ENCODE measurements at places on chromosomes 5 and 9. TPM values are rescaled to one million over a fixed set of nuclear protein-coding genes. Genes with fewer than 3 reads are reported as not detected.

The ADRB2 gene
- total RNA-seq: 49.4 TPM

The PRR7 gene
- total RNA-seq: 1.3 TPM

The ASPN gene
- total RNA-seq: 7.0 TPM

The APBB3 gene
- total RNA-seq: 24.3 TPM

The SPAAR gene
- total RNA-seq: 42.4 TPM

The STKLD1 gene
- not detected for total RNA-seq

The IFNA4 gene
- not detected for total RNA-seq

The TRMT10B gene
- total RNA-seq: 7.2 TPM

The CCNO gene
- not detected for total RNA-seq

The FBLL1 gene
- total RNA-seq: not detected

The TAS2R1 gene
- total RNA-seq: not detected

The SLC6A3 gene
- not detected for total RNA-seq

The MIGA2 gene
- total RNA-seq: 8.8 TPM

The RASEF gene
- total RNA-seq: not detected

The TLN1 gene
- total RNA-seq: 590 TPM

The CCNJL gene
- total RNA-seq: not detected

The SPATA6L gene
- 3.5 TPM for total RNA-seq

The ZNF484 gene
- 9.6 TPM for total RNA-seq

The OR2Y1 gene
- total RNA-seq: not detected

The PTGS1 gene
- 4.6 TPM for total RNA-seq

The MAPKAP1 gene
- total RNA-seq: 77.7 TPM
